ENCODE measurements at places on chromosomes 16 and 17.

GRCh38 chr17:32226886-32227285 is 38.7 kb upstream of the RHBDL3 start:
- no peak for DNase-seq

GRCh38 chr16:17396762-17397498 is 73.8 kb downstream of the XYLT1 start:
- DNase-seq, result no peak

DNA sequence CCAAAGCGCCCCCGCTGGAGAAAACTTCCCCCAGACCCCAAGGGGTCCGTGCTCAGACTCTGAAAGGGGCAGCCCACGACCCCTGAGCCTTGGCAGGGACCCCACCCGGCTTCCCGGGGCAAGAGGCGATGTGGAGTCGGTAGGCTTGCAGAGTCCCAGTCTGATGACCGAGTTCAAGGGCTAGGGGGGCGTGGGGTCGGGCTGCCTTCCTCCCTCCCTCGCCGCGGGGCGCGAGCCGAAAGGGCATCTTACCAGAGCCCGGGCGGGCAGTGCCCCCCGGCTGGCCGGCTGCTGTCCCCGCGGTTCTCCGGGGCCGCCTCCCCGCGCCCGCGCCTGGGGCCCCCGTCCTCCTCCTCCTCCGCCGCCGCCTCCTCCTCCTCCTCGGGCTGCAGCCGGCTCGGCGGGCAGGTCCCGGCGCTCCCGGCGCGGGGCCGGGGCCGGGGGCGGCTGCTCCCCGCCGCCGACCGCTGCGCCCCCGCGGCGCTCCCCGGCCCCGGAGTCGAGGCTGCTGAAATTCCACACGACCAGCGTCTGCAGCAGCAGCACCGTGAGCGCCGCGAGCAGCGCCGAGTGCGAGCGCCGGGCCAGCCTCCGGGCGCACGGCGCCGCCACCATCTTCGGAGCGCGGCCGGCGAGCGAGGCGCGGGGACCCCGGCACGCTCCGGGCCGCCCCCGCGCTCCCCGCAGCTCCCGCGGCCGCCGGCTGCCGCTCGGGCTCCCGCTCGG is 415 bp downstream of the XYLT1 start:
- DNase-seq, result peak; percentile 33

- DNase-seq, result no peak
Measured at GRCh38 chr16:86823888-86824671, 245.7 kb downstream of the FOXL1 start.

GRCh38 chr16:1691956-1692355 is 13.9 kb downstream of the JPT2 start:
- DNase-seq, result no peak

Measured in stimulated activated CD4-positive, alpha-beta T cell treated with anti-CD3 and anti-CD28 coated beads, Interleukin-12 subunit alpha, Interleukin-12 subunit beta, amount 100 ng/mL, for 4 hours (primary cell).